Stimulated activated naive CD8-positive, alpha-beta T cell treated with anti-CD3 and anti-CD28 coated beads, Interleukin-15, amount 100 ng/mL, for 72 hours (primary cell): ENCODE measurements at places on chromosomes 4 and X.

GRCh38 chr4:6755088-6755753 lies 27.3 kb upstream of the KIAA0232 start:
- no peak for DNase-seq

DNA sequence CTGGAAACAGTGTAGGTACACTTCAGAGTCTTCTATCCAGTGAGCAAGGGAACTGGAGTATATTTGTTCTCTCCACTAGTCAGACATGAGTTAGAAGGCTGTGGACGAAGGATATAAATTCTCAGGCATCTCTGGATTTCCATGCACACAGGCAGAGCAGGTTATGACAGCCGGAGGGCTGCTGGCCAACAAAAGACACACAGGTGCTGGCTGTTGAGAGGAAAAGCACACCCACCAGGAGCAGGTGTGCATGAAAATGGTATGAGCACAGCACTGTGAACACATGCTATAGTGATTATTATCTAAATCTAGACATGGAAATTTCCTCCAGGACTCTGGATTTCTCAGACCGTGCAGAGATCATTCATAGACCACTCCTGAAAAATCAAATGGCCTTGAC lies 444.7 kb upstream of the RPS6KA3 start:
- DNase-seq: no peak

DNA sequence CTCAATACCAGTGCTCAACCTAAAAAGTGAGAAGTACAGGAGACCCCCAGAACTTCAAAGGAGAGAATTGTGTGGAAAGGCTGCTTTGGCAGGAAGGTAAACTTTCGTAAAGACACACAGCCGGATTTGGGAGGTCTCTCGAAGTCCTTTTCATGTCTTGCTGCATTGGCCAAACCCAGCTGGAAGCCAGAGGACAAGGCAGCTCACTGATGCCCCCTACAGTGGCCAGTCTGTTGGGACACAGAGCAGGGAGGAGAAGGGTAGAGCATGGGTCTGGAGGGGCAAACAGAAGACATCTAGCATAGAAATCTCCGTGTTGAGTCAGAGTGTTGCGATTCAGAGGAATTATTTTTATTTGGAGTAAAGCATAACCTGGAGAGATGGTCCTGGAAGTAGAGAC lies 198.9 kb downstream of the ANK2 start:
- no peak for DNase-seq

DNA sequence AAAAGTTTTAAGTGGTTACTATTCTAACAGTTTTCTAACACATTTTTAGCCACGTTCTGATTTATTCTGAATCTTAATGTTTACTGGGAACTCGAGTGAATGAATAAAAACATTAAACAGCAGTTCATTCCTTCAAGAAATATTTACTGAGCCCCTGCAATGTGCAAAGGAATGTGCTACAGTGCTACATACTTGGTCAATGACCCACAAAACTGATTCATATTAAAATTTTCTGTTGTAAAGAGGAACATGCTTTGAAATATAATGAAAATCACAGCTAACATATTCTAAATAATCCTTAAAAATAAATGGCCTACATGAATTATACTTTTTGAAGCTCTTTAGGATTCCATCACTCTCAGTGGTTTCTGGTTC lies 78.7 kb downstream of the ARAP2 start:
- no peak for DNase-seq

GRCh38 chrX:71923516-71923915 lies 12.9 kb downstream of the NHSL2 start:
- DNase-seq: no peak

- no peak for DNase-seq
Measured at GRCh38 chrX:57267308-57267707, 19.2 kb upstream of the FAAH2 start.

- no peak for DNase-seq
Measured at GRCh38 chr4:150235808-150236271, 157.6 kb downstream of the DCLK2 start.

- DNase-seq: no peak
Measured at GRCh38 chrX:155143959-155144548, 72.2 kb upstream of the VBP1 start.

GRCh38 chr4:123364906-123365305 lies 31.7 kb upstream of the SPRY1 start:
- DNase-seq: no peak

- DNase-seq: no peak
Measured at GRCh38 chr4:89781321-89781720, 55.6 kb downstream of the SNCA start.

- no peak for DNase-seq
Measured at GRCh38 chr4:169251291-169252235, 19.2 kb downstream of the SH3RF1 start.

DNA sequence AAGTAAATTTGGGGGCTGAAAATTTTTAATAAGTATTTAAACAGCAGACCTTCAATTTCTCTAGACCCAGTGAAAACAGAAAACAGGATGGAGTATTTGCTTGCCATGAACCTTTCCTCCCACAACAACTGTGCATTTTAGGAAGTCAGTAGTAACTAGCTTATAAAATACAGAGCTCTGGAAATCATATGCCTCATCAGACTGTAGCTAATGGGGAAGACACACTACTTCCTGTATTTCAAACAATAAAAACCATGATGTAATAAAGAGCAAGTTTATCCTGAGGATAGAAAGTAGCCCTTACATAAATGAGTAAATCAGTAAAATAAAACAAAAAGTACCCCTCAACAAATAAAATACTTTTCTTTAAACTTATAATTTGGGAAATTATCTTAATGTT lies 280.1 kb upstream of the ZFP42 start:
- no peak for DNase-seq

- no peak for DNase-seq
Measured at GRCh38 chrX:45077748-45078424, 122.8 kb downstream of the DIPK2B start.

GRCh38 chr4:85399270-85399669 lies 75.7 kb upstream of the ARHGAP24 start:
- no peak for DNase-seq

- no peak for DNase-seq
Measured at GRCh38 chr4:94561249-94562024, 109.7 kb downstream of the PDLIM5 start.

DNA sequence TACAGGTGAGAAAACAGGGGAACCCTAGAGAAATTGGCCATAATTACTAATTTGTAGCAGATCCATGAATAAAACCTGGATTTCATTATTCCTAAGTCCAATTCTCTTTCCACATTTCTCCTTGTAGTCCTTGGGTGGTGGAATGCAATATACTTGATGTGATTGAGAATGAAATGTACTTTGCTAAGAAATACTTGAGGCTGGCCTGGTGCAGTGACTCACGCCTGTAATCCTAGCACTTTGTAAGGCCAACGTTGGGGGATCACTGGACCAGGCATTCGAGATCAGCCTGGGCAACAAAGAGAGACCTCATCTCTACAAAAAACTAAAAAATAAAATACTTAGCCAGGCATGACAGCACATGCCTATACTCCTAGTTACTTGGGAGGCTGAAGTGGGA lies 15.9 kb downstream of the TMEM184C start:
- DNase-seq: no peak

DNA sequence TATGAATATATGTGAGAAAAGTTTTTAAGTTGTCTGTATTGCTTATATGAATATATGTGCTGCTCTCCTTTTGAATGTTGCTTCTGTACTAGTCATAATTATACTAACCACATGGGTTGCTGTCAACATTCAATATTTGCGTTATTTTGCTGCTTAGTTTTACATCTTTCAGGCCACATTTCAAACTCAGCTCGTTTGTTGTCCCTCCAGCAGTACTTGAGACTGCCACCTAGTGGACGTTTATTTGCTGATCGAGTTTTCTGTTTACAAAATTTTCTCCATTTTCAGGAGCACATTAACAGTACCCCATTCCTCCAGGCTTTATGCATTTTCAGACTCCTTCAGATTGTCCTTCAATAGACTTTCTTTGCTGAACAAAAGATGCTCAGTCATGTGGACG lies 75.8 kb downstream of the NUDT11 start:
- DNase-seq: peak; percentile 14
